Stimulated activated CD8-positive, alpha-beta memory T cell treated with anti-CD3 and anti-CD28 coated beads, Interleukin-4, amount 100 ng/mL, for 1 hour (primary cell): ENCODE measurements at places on chromosomes 16 and 17.

DNA sequence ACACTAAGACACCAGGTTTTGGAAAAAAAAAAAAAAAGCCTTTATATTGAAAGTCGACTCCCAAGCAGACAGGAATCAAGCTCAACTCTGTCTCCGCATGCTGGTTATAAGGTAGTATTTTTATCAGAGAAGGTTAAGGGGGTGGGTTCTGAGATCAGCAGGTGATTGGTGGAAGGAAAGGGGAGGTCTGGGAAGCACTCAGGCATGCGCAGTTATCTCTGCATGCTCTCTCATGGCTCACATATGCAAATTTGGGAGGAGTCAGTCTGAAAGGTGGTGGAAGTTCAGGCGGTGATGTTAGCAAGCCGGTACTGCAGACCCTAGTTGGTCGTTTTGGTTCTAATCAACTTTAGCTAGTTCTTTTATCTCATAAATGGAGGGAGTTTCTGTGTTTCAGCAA, 357.6 kb upstream of the C16orf82 start:
- DNase-seq: no peak

DNA sequence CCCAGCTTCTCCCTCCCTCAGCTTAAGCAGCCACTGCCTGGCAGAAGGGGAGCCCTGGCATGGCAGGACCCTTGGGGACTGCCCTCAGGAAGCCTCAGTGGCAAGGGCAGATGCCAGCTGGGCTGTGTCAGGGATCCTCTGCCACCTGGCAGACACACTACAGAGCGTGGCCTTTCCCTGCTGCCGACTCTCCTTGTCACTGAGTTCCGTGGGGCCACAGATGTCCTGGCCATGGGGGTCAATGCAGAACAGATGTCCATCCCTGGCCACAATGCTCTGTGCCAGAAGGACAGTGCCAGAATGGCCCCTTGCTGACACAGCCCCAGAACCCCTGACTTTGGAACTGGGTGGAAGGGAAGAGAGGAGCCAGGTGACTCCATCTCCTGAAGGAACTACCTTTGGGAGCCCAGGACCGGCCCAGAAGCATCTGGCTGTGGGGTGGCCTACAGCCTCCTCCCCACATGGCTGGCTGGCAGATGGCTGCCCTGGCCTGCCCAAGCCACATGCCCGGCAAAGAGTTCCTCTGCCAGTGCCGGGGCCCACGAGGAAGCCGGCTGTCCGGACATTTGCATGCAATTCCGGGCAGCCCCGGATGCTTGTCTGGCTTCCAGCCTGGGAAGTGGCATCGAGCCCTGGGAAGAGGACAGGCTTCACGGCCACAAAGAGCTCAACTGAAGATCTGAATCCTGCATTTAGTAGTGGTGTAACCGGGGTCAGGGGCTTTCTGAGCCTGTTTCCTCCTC, 24.1 kb downstream of the NPTX1 start:
- no peak for DNase-seq

GRCh38 chr16:1184156-1184868, 31.4 kb downstream of the CACNA1H start:
- no peak for DNase-seq

- no peak for DNase-seq
Observed at GRCh38 chr17:81631482-81631881, 5.4 kb downstream of the NPLOC4 start.
